ENCODE measurements at places on chromosomes 16 and 17. TPM values are rescaled to one million over a fixed set of nuclear protein-coding genes. Genes with fewer than 3 reads are reported as not detected.

Gene TP53TG3C
- not detected for polyA plus RNA-seq

Gene AIPL1
- polyA plus RNA-seq = not detected

Gene HOXB8
- not detected for polyA plus RNA-seq

Gene ACSM3
- polyA plus RNA-seq = 7.2 TPM

Gene DPEP2
- 58.0 TPM for polyA plus RNA-seq

Gene TSPAN10
- polyA plus RNA-seq = 0.21 TPM

Gene KRT27
- polyA plus RNA-seq = not detected

Gene PIRT
- polyA plus RNA-seq = not detected

Gene SIAH1
- 13.0 TPM for polyA plus RNA-seq

Gene GCGR
- not detected for polyA plus RNA-seq

Gene TBC1D26
- not detected for polyA plus RNA-seq

Gene TVP23A
- polyA plus RNA-seq = not detected

Gene HSF5
- 1.4 TPM for polyA plus RNA-seq

Gene SLC12A3
- not detected for polyA plus RNA-seq

Gene CCDC200
- polyA plus RNA-seq = not detected

Gene NT5C3B
- 15.5 TPM for polyA plus RNA-seq

Gene IGF2BP1
- polyA plus RNA-seq = not detected

Gene TANGO6
- 9.5 TPM for polyA plus RNA-seq

Gene HYDIN
- not detected for polyA plus RNA-seq

Gene PRAC2
- not detected for polyA plus RNA-seq

Gene RASD1
- polyA plus RNA-seq = 0.26 TPM

Gene HSD17B2
- polyA plus RNA-seq = not detected
